NCI-H1105 treated with DMSO at 0.1 percent for 48 hours (cell line): ENCODE measurements at places on chromosomes 3 and 15.

DNA sequence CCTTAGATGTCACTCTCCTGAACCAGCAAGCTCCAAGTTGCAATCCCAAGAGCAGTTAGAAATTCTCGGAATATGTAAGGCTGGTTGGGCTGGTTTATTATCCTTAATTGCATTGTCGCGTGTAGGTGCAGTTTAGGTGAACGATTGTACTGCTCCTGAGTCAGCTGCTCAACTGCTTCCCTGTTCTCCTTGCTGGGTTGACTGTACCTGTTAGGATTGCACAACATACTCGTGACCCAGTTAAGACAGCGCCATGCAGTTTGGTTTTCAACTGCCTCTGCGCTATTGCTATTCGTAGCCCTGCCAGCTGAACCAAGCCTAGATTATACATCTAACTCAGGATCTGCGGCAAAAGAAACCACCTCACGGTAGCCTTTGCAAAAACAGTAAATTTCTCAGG is 41.0 kb downstream of the BCL2L10 start:
- no peak for DNase-seq

DNA sequence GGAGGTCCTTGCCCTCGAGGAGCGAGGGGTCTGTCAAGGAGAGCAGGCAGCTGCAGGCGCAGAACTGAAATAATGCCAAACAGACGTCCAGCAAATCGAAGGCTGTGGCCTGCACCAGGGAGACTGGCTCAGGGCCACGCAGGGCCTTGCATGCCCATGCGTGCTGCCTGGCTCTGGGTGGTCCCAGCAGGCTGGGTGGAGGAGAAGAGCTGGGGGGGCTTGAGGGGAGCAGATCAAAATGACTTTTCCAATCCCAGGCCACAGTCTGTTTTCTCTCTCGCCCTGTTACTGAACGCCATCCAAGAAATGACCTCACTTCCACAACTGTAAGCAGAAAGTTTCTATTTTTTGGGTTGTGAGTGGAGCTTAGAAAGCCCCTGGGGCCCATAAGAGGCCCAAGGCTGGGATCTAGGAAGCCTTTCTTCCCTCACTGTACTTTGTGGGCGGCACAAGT is 96.9 kb upstream of the RPL32 start:
- no peak for DNase-seq

DNA sequence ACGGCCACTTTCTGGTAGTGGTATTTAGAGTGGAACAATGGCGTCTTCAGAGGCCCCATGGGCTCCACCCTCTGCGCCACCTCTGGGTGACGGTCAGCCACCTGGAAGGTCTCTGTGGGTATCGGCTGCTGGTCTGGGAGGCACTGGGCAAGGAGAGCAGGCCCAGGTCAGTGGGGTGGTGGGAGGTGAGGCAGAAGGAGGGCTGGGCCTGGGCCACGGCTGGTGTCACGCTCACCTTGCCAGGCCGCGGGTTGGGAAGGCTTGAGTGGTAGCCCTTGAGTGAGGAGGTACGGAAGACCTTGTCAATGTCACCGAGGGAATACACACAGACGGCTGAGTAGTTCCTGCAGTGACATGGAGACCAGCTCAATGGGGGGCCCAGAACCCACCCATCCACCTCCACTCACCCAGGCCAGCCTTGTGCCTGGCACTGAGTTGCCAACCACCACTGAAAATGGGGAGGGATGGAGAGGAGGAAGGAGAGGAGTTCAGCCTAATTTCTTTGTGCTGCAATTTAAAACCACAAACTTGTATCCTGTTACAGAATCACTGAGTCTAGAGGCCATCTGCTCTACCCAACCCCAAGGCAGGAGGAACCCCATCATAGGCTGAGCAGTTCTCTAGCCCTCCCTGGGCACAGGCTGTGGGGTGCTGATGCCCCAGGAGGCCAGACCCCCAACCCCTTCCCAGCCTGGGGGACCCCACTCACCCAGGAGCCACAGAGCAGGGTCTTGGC is 19.0 kb downstream of the SEMA7A start:
- DNase-seq = no peak

DNA sequence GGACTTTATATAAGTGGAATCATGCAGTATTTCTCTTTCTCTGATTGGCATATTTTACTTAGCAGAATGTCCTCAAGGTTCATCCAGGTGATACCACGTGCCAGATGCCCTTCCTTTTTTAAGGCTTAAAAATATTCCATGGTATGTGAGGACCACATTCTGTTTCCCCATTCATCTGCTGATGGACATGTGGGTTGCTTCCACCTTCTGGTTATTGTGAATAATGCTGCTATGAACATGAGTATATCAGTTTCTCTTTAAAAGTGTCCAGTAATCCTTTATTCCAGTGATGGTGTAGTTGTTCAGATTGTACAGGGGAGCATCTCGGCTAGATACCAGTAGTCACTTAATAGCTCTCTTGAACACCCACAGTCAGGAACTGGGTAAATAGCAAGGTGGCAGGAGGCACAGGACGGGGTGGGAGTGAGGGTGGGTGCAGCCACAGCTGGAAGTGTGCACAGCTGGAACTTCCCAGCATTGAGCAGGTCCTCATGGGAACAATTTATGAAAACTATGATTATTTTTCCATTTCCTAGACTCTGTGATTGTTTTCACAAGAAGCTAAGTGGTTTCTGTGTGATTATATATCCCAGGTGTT is 50.3 kb upstream of the ATG7 start:
- DNase-seq = no peak

GRCh38 chr3:73530022-73530396 is 94.7 kb downstream of the PDZRN3 start:
- DNase-seq = no peak

- no peak for DNase-seq
Observed at GRCh38 chr15:34621675-34622074, 38.2 kb upstream of the GOLGA8B start.

DNA sequence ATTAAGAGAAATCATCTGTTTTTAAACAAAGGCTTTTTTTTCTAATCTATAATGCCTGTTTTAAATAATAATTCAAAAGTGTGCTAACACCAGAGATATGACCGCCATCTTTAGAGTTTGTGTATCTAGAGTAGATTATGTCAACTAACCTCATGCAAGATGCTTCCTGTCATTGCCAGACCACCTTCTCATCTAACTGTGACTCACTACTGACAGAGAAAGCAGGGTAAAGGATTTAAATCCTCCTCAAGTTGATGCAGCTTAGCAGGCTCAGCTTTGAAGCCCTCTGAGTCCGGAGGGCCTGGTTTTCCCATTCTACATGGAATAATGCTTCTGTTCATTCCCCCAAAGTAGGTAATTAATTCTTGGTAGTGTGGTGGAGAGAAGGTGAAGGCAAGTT is 108.5 kb downstream of the ECT2 start:
- DNase-seq = no peak

DNA sequence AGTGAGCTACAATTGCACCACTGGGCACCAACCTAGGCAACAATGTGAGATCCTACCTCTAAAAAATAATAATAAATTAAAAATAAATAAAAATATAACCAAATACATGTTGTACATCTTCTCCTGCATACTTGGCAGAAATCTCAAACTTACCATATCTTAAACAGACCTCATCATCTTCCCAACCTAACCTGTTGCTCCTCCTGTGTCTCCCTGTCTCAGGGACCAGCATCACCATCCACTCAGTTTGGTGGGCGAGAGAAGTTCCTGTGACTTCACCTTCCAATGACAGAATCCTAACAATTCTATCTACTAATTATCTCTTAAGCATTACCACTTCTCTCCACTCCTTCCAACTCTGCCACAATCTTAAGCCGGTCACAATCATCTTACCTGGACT is 3.3 kb downstream of the PIK3R4 start:
- DNase-seq = no peak

DNA sequence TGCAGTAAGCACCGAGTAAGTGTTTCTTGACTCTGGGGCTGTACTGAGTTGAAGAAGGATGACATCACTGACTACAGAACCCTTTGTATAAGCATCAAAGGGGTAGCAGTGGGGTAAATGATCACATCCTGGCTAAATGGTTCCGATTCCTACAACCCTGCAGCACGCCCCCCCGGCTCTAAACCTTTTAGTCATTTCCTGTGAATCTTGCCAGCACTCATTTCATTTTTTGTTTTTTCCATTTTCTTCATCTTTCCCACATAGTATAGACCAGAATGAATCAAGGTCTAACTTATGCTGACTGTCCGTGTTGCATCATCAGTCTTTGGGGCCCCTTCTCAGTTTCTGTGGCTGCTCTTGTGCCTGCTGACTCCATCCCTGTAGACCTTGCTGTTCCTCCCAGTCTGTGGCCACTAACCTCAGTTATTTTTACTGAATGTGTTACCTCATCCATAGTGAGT is 383.1 kb upstream of the TPRG1 start:
- DNase-seq = no peak

- DNase-seq = no peak
Observed at GRCh38 chr15:63892794-63893441, 59.2 kb upstream of the HERC1 start.

GRCh38 chr3:108130236-108130635 is 39.4 kb upstream of the CD47 start:
- no peak for DNase-seq

- DNase-seq = no peak
Observed at GRCh38 chr3:134453631-134454030, 32.2 kb downstream of the ANAPC13 start.

- DNase-seq = no peak
Observed at GRCh38 chr3:170258105-170258487, 35.9 kb downstream of the PRKCI start.

DNA sequence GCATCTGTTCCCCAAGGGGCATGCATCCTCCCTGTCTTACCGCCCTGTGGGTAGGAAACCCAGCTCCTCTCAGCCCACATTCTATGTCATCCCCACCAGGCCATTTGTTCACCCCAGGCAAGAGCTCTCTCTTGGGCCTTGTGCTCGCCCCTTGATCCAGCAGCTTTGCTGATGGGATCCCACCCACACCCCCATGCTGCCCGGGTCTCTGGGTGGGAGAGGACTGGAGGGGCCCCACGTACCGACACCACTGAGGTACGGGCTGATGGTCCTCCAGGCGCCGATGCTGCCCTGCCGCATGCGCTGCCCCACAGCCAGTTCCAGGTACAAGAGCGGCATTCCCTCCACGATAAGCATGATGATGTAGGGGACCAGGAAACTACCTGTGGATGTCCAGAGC is 14.5 kb downstream of the SLC6A20 start:
- no peak for DNase-seq

GRCh38 chr15:66784174-66784573 is 82.1 kb downstream of the SMAD6 start:
- DNase-seq = no peak

GRCh38 chr15:100116416-100117190 is 225.2 kb downstream of the ADAMTS17 start:
- no peak for DNase-seq

DNA sequence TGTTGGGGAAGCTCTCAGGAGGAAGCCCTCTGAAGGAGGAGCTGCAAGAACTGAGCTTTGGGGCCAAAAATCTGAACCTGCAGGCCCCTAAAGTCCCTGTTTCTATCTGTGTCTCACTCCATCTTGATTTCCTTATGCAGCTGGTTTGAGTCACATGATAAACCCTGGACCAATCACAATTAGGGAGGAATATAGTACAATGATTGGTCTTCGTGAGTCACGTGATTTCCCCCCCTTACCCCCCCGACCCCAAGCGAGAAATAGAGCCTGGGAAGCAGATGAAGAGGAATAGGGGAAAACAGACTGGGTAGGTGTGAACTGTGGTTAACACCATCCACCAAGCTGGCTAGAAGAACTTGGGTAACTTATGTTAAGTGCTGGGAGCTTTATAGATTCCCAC is 12.9 kb downstream of the CRABP1 start:
- no peak for DNase-seq

- DNase-seq = no peak
Observed at GRCh38 chr15:92283813-92284212, 109.9 kb upstream of the ST8SIA2 start.

DNA sequence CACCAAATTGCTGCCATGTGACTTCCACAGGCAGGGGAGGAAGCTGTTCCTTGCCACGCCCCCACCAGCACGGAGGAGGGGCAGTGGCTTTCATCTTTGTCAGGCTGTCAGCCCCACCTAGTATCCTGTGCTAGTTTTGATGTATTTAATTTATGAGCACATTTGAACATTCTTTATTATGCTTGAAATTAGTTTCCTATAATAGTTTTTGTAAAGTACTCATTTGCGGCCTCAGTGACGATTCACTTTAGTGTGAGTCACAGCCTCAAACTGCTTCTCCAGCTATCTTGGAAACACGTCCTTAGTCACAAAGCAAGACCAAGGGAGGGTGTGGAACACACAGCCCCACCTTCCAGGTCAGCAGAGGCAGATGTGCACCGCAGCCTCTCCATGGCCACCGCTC is 239.9 kb upstream of the ATP10A start:
- DNase-seq = no peak

GRCh38 chr15:41850482-41851166 is 12.0 kb downstream of the PLA2G4B start:
- DNase-seq = no peak

- DNase-seq = peak; percentile 71
Observed at GRCh38 chr3:132256989-132257388, 60.2 kb upstream of the ACP3 start.

DNA sequence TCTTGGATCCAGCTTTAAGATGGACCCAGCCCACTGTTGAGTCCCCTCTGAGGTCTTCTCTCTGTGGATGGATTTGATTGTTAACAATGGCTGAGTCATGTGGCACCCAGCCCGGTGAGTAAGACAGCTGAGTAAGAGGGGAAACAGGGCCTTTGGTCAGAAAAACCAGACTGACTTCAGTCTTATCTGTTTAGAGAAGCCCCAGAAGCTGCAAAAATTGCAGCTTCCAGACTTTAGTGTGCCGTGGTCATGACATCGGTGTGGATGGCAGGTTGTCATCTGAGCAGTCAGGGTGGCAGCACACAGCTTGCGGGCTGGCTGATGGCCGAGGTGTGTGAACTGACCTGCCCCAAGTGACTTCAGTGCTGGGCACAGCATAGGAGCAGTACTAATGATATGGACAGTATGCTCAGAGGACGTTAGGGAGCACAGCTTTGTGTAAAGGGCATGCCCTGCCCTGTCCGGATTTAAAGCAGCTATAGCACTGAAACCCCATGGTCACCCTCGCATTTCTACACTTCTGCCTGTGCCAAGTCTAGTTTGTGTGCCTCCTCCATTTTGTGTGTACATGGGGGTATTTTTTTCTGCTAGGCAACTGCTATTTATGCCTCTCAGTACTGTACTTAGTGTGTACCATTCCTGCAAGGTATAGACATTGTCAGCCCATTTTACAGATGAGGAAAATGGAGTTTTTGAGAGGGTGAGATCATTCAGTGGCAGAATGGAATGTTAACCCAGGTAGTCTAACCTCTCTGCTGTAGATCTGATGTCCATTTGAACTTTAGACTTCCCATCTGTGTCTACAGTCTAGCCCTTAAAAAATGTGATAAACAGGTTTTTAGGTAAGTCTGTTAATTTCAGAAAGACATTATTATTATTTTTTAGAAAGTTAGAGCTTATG is 44.4 kb downstream of the FLNB start:
- no peak for DNase-seq

- no peak for DNase-seq
Observed at GRCh38 chr3:57557085-57557537, 1.0 kb downstream of the PDE12 start.
